ENCODE measurements at places on chromosomes 2 and 18.

- DNase-seq = no peak
Measured at GRCh38 chr2:124923097-124923496, 898.0 kb downstream of the CNTNAP5 start.

DNA sequence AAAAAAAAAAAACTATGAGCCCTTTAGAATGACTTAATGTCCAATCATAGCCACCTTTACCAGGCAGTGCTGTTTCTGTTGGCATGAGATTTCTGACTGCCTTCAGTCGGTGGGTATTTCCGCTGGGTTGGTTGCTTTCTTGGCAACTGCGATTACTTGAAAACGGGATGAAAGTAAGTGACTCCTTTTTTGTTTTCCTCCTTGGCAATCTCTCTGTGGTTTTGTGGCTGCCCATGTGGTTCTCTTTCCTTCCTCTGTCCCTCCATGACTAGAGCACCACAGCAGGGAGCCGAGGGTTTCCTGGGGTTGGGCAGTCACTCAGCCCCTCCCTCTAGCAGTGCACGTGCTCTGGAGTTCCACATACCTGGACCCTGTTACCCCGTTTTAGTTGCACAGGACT is 112.1 kb downstream of the KLHL29 start:
- peak; percentile 59 for DNase-seq

DNA sequence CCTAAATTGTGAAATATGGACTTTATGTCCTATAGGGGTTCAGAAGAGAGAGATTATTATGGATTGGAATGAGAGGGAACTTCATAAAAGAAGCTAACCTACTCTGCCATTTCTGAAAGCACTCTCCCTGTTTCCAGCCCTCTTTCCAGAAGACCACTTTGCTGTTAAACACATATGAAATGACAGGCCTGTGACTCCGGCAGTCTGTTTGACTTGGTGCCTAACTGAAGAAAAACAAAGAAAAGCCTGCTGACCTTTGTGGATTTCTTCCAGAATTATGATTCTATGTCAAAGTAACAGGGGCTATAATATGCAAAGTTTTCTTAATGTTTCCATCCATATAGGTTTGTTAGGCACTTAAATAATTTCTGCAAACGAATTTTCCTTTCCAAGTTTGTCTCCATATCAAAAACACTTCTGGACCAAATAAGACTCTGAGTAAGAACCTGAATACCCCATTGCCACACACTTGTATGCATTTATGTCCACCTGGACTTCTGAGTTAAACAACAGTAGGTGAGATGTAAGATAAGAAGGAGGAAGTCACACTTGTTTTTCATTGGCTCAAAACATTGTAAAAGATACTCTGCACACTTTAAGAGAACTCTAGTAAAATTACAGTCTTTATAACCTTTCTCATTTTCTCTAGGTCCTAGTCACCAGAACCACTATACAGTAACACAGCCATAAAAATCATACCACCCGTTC is 111.7 kb downstream of the PIEZO2 start:
- DNase-seq = no peak

- peak; percentile 10 for DNase-seq
Measured at GRCh38 chr18:36901277-36901701, 72.4 kb downstream of the KIAA1328 start.

DNA sequence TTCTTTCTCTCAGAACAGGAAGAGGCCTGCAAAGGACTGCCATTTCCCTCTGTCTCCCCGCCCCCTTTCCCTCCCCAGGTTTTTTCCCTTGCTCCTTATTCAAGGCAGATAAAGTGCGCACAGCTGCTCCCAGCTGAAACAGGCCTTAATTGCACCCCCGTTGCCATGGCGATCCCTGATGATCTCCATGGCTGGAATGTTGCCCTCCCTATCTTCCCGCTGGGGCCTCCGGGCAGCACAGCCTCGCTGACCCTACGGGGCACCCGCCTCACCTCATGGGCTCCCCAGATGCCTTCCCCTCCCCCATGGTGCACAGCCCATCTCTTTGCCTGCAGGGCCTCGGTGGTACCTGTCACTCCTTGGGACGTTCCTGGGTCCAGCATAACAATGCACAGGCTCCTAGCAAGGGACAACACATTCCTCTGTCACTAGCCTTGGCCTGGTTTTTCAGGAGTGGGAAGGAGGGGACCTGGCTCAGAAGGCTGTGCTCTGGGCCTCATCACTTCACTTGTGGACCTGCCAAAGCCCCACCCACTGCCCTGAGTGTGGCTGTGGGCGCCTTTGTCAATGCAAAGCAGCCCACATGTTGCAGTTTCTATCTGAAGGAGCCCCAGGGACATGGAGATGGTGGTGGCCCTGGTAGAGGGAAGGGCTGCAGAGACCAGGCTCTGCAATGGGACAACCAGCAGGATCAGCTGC is 115.0 kb downstream of the CELF4 start:
- peak; percentile 61 for DNase-seq

DNA sequence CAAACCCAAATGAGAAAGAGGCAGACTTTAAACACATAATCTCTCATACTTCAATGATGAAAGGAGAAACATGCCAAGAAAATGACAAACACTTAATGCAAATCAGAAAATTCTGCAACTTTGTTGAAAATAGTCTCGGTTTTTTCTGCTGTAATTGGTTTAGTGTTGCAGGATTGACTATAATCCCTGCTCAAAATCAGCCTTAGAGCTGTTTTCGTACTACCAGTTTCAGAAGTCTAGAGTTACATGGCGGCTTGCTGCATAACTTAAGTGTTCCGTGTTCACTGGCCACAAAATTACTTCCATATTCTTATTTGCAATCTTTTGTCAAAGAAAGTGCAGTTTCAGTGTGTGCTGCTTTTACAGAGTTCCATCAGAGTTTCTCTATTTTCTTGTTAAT is 48.9 kb upstream of the ITGAV start:
- peak; percentile 65 for DNase-seq

DNA sequence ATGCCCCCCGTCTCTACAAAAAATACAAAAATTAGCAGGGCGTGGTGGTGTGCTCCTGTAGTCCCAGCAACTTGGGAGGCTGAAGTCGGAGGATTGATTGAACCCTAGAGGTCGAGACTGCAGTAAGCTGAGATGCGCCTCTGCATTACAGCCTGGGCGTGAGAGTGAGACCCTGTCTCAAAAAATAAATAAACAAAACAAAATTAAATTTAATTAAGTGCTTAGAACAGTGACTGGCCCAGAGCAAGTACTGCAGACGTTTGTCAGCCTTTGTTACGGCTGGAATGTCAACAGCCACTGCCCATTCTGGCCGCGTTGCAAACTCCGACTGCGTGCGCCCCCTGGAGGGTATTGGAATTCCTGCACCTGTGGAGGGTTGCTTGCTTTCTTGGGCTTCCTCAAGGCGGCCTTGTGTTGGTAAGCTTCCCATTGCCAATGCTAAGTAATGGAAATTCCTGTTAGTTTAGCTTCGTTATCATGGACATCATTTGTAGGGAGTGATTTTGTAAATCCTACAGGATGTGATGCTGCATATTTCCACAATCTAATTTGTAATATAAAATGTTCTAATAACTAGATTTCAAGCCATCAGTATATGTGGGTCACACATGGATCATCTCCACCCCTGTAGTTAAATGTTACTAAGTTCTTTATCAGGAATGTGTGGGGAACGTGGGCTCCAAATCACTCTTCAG is 15.9 kb upstream of the ATP6V1B1 start:
- DNase-seq = peak; percentile 81

DNA sequence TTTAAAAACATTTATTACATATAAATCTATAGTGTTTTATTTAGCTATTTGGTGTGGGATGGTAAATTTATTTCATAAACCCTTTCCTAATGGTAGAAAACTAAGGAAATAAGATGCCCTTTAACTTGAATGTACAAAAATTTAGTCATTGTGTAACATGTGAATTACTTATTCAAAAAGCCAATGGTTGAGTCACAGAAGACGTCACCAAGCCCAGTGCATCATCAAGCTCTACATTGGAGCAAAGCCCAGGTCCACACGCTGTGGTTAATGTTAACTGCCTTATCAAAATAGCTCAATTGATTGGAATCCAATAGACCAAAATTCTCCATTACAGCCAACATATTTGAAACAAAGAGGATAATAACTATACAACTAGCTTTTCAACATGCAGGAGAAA is 145.5 kb upstream of the LYPD1 start:
- peak; percentile 82 for DNase-seq

DNA sequence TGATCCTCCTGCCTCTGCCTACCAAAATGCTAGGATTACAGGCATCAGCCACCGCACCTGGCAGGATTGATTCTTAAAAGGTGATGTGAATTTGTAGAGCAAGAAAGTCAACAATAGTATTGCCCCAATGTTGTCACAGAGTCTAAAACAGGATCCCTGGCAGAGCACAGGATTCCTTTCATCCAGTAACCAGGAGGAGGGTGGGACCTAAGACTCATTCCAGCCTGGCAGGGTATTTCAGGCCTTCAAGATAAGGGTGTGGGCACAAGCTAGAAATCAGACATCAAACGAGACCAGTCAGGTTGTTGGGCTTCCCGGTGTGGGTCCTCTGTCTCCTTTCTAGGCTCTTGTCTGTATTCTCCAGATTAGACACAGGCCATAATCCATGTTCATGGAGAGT is 511.4 kb downstream of the BCL11A start:
- no peak for DNase-seq

Measured in EH (cell line).